ENCODE measurements at places on chromosomes 1 and 21. TPM values are rescaled to one million over a fixed set of nuclear protein-coding genes. Genes with fewer than 3 reads are reported as not detected.

The CFHR5 gene
- polyA plus RNA-seq, result not detected

The SPRR2A gene
- not detected for polyA plus RNA-seq

The TTC39A gene
- 14.0 TPM for polyA plus RNA-seq

The ATP6V1G3 gene
- not detected for polyA plus RNA-seq

GRCh38 chr1:87044424-87044823 is 130.0 kb downstream of the HS2ST1 start:
- no peak for DNase-seq

DNA sequence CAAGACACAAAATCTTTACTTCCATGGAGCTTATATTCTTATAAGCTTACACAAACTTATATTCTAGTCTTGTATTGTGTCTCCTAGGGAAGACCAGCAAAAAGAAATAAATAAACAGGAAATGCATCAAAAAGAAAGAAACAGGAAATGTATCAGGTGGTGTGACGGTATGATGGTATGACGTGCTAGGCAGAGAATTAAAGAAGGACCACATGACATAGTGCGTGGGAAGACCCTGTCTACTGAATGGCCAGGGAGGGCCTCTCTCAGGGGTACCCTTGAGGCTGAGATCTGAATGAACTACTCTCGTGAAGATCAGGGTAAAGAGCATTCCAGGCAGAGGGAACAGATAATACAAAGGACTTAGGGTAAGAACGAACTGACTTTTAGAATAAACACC is 15.6 kb upstream of the WDR26 start:
- DNase-seq, result no peak

- no peak for DNase-seq
These were observed 40.1 kb upstream of the LRRC8D start for GRCh38 chr1:89780721-89781120.

- no peak for DNase-seq
These were observed 3.7 kb upstream of the RHEX start for GRCh38 chr1:206049293-206049692.

DNA sequence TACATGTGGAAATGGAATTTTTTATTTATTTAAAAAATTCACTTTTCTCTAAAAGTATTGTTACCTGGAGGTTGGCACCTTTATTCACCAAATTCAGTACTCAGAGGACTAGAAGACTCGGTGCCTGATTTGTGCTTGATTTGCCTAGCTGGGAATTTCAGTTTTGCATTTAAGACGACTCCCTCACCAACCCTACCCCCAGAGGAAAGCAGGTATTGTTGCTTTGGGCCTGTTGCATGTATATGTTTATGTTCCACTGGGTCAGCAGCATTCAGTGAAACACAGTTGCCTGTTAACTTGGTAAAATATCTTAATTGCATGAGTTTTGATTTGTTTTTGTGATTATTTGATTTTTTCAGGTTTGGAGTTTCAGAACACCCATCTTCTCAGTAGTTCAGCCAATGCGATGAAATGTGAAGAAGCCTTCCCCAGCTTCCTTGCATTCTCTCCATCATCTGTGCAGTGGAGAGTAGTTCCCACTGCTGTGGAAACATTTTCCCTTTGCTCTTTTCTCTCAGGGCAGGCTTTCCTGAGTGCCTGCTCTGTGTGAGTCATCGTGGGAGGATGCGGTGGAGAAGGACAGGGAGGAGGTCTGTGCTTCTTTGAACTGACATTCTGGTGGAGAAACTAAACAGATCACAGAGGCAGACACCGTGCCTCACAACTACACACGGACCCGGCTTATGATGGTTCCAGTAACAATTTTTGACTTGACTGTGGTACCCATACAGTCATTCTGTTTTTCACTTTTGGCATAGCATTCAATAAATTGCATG is 6.4 kb downstream of the ADARB1 start:
- DNase-seq, result no peak

- DNase-seq, result no peak
These were observed 68.2 kb downstream of the SIM2 start for GRCh38 chr21:36767096-36767495.

DNA sequence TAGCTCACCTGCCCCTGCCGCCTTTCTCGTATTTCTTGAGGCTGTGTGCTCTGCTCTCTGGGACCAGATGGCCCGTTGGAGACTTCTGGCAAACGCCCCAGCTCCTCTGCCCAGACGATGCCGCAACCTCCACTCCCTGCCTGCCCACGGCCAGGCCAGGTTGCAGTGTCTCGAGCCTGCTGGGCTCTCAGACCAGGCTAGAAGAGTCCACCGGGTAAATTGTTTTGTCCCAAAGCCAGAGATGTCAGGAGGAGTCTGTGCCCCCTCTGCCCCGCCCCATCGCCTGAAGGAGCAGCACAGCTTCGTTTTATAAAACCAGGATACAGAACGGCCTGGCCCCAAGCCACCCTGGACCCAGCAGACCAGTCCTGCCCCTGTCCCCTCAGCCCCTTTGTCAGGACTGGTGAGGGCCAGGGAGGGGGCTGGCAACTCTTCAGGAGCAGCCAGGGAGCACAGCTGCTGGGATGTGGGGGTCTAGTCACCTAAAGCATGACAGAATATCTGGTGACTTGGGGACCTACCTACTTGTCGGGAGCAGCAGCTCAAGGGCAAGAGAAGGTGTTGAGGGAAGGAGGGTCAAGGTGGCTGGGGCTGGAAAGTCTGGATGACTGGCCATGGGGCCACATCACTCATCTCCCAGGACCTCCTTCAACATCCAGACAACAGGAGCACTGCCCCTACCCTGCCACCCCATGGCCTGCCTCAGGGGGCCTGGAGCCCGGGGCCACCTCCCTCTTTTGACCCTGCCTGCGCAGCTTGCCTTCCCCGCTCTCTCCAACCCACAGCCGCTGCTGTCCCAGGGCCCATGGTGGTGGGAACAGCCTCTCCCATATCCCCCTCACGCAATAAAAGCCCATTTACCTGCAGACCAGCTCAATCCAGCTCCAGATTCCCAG is 33.9 kb upstream of the LBR start:
- DNase-seq, result no peak

DNA sequence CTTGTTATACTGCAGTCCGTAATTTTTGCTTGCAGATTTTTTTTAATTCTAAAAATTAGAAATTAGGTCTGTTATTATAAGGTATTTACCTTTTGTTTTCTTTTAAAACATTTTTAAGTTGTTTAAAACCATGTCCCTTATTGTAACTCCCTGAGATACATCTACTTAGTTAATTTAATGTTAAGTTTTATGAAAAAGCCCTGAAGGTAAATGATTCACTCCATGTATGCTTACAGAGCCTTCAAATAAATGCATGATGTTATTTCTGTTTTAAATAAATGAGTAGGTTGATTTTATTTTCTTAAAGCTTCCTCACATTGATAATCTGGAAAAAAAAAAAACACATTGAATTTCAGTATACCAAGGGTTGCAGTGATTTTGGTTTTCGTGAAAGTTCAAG is 7.5 kb downstream of the SRSF11 start:
- DNase-seq, result no peak

- no peak for DNase-seq
These were observed 171.6 kb downstream of the S1PR1 start for GRCh38 chr1:101408212-101409042.

- no peak for DNase-seq
These were observed 11.4 kb downstream of the SLC1A7 start for GRCh38 chr1:53130878-53131589.

DNA sequence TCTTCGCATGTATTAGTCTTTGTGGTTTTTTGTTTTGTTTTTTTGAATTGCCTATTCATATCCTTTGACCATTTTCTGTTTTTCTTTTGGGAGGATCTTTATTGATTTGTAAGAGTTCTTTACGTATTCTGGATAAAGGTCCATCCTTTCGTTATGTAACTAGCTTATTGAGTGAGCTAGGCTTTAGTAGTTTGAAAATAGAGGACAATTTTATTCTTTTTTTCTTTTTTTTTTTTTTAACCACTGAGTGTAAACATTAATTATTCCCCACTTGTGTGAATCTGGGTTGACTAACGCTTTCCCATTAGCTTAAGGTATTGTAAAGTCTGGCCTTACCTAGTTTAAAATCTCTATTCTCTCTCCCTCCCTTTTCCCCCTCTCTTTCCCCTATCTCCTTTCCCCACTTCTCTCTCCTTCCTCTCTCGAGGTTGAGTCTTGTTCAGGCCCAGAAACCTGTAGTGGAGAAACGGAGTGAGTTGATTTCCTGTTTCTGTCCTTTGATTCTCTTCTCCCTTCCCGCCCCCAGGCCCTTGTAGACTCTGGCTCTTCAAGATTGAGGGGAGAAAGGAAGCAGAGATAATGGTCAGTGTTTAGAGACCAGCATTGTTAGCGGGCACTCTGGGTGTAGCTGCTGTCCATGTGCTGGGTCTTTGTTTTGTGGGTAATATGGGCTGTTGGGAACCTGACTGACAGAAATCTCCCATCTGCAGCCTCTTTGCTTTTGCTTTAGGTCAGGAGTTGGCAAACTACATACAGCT is 1.5 kb downstream of the MORC3 start:
- peak; percentile 10 for DNase-seq

- DNase-seq, result peak; percentile 22
These were observed 31.3 kb downstream of the CCN1 start for GRCh38 chr1:85611856-85612255.

DNA sequence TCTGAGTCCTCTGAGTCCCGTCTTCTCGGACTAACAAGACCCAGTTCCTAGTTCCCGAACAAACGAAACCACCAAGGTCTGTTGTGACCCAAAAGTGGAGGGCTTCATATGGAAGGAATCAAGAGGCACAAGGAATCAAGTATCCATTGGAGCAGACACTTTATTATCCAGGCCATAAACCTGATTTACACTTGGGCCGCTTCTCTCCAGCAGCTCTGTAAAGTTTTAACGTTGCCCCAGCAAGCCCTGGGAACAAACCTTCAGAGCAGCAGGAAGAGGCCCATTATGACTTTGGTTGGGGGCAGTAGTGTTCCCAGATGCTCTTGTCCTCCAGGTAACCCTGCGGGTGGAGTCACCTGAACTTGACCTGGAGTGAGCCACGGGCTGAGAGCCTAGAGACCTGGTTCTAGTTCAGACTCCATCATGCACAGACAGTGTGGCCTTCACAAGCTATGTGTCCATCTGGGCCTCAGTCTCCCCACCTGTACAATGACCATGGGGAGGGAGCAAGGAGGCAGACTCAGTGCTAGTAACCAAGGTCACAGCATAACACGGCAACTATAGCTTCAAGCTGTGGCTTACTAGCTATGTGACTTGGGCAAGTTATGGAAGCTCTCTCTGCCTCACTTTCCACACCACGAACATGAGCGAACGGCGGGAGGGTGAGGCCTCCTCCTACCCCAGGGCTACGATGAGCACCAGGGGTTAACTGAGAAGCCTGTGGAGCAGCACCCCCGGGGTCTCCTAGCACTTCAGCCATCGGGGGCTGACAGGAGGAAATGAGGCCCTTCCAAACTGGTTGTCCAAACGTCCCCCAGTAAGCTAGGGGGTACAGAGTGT is 95.7 kb downstream of the GLIS1 start:
- no peak for DNase-seq

GRCh38 chr21:46428987-46429710 is 29.5 kb upstream of the DIP2A start:
- no peak for DNase-seq

- DNase-seq, result no peak
These were observed 13.2 kb downstream of the AMPD2 start for GRCh38 chr1:109632671-109633346.

- no peak for DNase-seq
These were observed 13.8 kb downstream of the UBE4B start for GRCh38 chr1:10046356-10047085.

Measured in heart right ventricle (tissue), 16 donors.